HT-29 (cell line): ENCODE measurements at places on chromosomes 7 and 10. TPM values are rescaled to one million over a fixed set of nuclear protein-coding genes. Genes with fewer than 3 reads are reported as not detected.

DNA sequence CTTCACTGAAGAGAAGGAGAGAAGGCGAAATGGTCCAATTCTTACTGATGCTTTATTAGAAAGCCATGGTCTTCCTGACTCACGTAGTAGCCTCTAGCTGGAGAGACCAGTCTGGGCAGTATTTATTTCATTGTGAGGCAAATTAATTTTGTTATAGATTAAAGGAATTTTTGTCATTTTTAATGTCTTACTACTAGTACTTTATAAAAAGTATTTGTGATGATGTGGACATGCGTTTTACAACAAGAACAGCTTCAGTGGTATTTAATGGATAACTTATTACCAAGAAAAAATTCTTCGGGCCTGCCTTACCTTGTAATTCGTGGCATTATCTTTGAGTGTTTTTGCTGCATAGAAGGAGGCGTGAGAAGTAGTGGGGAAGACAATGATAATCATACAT, 339.4 kb upstream of the SHH start:
- DNase-seq = no peak

NUTM2E gene
- total RNA-seq = not detected in 2 replicates

- DNase-seq = no peak
Observed at GRCh38 chr10:123687758-123688157, 21.6 kb downstream of the GPR26 start.

- no peak for DNase-seq
Observed at GRCh38 chr7:111642373-111642772, 80.1 kb upstream of the IMMP2L start.

MMD2 gene
- not detected in 2 replicates for total RNA-seq

GRCh38 chr7:114623146-114623545, 208.5 kb downstream of the FOXP2 start:
- DNase-seq = no peak

DNA sequence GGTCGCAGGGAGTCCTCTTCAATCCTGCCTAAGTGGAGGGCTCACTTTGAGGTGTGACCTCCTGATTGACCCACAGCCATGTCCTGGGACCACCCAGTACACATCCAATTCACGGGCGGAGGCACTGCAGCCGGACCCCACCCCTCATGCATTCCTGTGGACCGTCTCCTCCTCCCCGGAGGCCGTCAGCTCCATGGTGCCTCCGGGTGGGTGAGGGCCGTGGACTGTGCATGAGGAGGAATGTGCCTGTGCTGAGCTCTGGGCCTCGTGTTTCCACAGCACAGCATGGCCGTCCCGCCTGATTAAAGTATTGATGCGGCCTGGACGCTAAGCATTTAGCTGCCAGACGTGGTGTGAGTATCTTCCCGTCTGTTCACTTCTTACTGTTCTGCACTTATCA, 52.8 kb downstream of the CFAP46 start:
- DNase-seq = no peak

ERLIN1 gene
- 12.5 and 13.0 TPM in 2 replicates for total RNA-seq

GRCh38 chr7:128841171-128841690, 11.0 kb downstream of the FLNC start:
- DNase-seq = no peak

DNA sequence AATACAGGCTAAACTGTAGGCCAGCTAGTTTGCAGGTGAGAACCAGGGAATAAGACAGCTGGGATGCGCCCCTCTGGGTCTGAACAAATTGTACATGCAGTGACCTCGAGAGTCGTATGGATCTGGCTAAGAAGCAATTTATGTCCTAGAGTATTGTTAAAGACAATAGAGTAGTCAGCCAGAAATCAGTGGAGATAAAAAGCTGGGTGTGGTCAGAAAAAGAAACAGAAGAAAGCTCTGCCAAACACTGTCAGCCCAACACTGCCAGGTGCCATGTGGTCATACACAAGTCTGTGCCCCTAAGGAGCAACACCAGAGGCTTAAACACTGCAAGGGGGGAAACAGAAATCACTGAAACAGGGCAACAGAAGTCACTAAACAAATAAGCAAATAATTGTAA, 62.2 kb downstream of the CNOT4 start:
- no peak for DNase-seq

MDH2 gene
- 188 and 199 TPM in 2 replicates for total RNA-seq

DRGX gene
- not detected in 2 replicates for total RNA-seq

DNA sequence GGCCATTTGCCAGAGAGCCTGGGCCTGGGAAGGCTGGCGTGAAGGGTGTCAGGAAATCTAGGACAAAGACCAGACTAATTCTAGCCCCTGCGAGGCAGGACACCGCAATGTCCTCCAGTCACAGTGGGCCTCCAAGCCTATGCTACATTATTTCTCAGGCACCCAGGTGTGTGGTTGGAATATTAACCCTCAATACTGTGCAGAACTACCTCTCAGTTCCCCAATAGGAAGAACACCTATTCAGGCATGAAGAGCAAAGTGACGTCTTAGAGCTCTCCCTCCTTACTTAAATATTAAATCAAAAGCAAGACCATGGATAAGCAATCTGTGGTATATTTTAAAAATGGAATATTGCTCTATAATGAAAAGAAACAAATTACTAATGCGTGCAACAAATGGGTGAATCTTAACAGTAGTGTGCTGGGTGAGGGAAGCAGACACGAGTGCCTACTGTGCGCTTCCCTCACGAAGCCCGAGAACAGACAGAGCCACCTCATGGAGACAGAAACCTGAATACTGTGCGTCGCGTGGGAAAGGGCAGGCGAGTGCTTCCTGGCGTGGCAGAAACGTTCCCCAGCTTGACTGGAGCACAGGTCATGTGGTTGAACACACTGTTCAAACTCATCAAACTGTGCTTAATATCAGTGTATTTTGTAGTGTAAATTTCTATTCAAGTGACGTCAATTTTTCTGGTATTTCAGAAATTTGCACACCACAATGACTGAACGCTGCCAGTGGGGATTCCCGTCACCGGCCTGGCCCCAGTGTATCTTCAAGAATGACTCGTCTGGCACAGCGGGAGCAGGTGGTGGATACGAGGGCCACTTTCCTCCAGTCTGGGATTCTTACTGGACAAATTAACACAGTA, 15.5 kb upstream of the PTPRN2 start:
- no peak for DNase-seq

- no peak for DNase-seq
Observed at GRCh38 chr7:78420001-78420400, 621.4 kb downstream of the PHTF2 start.

DNA sequence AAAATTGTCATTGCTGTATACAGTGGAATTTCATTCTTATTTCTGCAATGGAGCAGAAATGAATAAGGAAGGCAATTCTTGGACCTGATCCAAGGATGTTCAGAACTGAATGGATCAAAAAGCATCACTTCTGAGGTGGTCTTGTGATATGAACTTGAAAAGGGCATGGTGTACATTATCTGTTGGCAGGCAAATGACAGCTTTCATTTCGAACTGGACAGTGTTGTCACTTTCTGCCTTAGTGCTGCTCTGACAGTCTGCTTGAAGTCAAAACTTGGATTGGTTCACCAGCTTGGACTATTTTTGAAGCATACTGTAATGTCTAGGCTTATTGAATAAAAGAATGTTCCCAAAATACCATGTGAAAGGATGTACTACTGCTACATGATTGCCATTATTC, 52.0 kb downstream of the VCL start:
- DNase-seq = no peak

SRRM3 gene
- total RNA-seq = 0.05 TPM in 1 of 2 replicates, not detected in the other

DNA sequence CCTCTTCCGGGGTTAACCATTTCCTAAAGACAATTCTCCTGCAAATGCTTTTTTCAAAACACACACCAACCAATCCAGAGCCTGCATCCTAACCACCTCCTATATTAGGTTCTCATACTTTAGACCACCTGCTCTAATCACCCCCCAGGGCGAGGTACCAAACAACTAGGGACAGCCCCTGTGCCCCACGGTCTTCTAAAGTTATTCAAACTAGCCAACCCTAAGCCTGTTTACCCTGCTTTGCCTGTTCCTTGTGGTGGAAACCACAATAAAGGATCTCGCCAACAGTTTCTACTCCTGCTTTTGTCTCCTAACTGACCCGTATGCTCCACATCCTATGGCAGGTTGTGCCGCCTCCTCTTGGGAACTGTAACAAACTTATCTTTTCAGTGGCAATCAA, 21.1 kb downstream of the SP4 start:
- DNase-seq = no peak

TMUB1 gene
- total RNA-seq = 258 and 264 TPM in 2 replicates

SKIDA1 gene
- total RNA-seq = not detected in 2 replicates

PAX4 gene
- 1.0 and 2.5 TPM in 2 replicates for total RNA-seq

DNA sequence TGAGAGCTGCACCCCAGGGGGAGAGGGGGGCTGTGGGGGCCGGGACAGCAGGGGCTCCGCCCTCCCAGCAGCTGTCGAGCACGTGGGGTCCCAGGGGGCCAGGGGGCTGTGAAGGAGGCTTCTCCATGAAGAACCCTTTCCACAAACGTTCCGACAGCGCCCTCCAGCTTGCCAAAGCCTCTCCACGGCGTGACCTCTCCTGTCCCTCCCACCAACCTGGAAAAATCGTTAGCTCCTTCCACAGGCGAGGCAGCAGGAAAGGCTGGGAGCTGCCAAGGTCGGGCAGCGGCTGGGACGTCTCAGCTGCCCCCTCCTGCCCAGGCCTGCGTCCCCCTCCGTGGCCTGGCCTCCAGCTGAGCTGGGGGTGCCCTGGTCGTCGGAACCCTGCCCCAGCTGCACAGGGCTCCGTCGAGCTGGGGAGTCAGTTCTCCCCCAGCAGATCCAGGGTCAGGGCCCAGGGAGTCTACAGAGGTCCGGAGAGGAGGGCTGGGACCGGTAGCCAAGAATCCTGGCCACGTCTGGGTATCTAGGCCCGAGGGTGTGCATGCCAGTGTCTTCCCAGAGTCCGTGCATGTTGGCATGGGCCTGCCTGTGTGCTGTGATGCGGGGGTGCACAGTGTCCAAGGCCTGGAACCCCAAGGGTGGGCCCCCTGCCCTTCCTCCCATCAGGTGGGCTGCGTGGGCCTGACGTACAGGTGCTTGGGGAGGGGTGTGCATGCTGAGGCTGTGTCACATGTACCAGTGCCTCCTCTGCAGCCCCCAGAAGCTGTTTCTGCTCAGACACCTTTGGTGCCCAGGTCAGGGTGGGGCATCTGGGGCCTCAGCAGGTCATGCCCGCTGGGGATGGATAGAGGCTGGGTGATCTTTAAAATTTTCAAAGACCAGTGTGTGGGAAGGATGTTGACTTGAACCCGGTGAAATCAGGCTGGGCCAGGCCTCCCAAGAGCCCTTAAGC, 66.5 kb downstream of the UNCX start:
- no peak for DNase-seq

MOGAT3 gene
- total RNA-seq = 6.7 and 8.2 TPM in 2 replicates

DNA sequence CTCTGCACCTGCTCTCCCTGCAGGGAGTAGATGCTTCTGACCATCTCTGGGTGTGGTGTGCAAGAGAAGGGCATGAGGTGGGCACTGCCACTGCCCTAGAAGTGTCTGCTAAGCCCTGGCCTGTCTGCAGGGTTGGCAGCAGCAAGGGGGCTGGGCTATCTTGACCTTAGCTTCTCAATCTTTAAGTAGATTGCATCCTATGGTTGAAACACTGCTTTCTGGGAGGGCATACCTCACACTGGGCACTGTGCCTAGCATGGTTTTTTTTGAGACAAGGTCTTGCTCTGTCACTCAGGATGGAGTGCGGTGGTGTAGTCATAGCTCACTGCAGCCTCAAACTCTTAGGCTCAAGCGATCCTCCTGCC, 54.9 kb downstream of the CLIP2 start:
- no peak for DNase-seq

DNA sequence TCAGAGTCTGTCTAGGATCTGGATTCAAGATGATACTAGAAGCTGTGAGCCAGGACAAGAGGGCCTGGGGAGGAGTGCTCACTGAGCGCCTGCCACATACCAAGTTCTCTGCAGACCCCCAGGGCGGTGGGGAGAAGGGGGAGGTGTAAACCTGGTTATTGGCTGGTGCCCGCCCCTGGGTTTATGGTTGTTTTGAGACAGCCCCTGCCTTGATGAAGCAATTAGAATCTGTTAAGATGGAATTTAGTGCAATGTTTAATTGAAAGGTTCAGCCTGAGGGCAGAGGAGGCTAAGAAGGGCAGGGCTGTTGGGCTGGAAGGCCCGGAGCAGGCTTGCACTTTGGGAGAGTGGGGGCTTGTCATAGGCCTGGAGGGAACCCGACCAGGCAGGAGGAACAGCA, 42.7 kb downstream of the PRF1 start:
- DNase-seq = no peak

DIP2C gene
- total RNA-seq = 0.97 and 1.6 TPM in 2 replicates

NOS3 gene
- total RNA-seq = 6.7 and 13.0 TPM in 2 replicates

GRCh38 chr7:34544621-34545020, 113.4 kb upstream of the NPSR1 start:
- no peak for DNase-seq

DNA sequence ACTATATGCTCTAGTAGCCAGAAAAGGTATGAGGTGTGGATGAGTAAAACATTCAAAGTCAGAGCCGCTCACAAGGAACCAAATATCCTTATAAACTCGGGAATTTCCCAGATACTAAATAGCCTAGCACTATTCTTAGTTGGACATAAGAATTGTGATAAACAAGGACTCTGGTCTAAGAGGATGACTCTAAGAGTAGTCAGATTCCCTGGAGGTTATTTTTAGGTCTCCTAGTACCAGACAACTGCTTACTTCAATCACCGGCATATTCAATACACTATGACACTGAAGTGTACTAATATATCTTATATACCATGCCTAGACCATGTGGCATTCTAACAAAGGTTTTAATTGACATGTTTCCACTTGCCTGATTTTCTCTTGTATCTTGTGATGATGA, 56.5 kb downstream of the LMBR1 start:
- DNase-seq = no peak

GRCh38 chr10:128300290-128300824, 174.1 kb upstream of the MKI67 start:
- DNase-seq = no peak

GRCh38 chr7:40232242-40232893, 97.6 kb downstream of the SUGCT start:
- DNase-seq = peak; percentile 64

GRCh38 chr7:151951672-151952338, 4.4 kb upstream of the GALNTL5 start:
- DNase-seq = no peak

DNA sequence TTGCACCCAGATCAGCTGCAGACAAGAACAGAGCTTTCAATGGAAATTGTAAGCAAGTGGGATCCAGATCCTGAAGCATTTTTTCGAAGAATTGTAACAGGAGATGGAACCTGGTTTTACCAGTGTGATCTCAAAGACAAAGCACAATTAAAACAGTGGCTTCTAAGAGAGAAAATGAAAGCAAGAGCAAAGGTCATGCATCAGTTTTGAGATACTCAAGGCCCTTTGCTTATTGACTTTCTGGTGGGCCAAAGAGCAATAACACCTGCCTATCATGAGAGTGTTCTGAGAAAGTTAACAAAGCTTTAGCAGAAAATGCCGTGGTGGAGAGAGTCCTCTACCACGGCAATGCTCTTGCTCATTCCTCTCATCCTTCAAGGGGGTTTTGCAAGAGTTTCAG, 194.8 kb downstream of the TMEM178B start:
- DNase-seq = no peak

POLR2J3 gene
- total RNA-seq = 35.1 and 38.6 TPM in 2 replicates
